ENCODE measurements at places on chromosomes 5 and 9.

DNA sequence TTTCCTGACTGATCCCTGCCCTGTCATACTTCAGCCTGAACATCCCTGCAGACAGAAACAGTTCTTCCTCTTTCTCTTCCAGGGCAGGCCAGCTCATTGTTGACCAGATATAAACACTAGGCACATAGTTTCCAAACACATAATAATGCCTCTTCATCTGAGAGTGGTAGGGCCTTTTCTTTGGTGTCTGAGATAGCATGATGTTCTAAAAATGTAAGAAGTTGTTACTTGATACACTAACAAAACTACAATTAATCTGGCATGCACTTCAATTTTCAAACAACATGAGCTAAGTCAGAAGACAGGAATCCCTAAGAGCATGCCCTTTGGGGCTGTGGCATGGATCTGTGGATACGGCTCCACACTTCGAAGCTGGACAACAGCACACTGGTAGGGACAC, 246.6 kb downstream of the SPOCK1 start:
- DNase-seq = no peak

DNA sequence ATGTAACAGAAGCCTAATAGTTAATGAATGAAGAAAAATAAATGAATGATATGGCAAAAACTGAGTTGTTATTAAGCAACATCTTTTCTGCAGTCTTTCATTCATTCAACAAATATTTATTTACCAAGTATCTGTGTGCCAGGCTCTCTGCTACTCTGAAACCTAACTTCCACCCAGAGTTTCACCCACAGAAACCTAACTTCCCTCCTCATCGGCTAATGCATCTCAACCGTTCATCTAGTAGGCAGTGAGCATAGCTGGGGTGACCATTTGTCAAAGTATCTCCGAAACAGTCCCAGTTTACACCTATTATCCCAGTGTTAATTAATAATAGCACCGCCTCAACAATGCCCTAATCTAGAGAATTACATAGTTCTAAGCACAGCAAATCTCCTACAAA, 1.5 kb downstream of the TTC39B start:
- no peak for DNase-seq

- no peak for DNase-seq
Observed at GRCh38 chr5:123297198-123297831, 125.9 kb downstream of the CEP120 start.

DNA sequence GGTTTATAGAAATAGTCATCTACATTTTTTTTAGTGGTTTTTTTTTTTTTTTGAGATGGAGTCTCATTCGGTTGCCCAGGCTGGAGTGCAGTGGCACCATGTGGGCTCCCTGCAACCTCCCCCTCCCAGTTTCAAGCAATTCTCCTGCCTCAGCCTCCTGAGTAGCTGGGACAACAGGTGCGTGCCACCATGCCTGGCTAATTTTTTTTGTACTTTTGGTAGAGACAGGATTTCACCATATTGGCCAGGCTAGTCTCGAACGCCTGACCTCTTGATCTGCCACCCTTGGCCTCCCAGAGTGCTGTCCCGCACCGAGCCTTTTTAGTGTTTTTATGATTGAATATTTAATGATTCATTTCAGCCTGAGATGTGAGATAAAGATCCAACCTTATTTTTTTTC, 27.3 kb downstream of the ANKRD33B start:
- no peak for DNase-seq

GRCh38 chr9:109253637-109254284, 67.1 kb downstream of the EPB41L4B start:
- DNase-seq = no peak

- no peak for DNase-seq
Observed at GRCh38 chr5:107815109-107815508, 144.4 kb upstream of the EFNA5 start.

DNA sequence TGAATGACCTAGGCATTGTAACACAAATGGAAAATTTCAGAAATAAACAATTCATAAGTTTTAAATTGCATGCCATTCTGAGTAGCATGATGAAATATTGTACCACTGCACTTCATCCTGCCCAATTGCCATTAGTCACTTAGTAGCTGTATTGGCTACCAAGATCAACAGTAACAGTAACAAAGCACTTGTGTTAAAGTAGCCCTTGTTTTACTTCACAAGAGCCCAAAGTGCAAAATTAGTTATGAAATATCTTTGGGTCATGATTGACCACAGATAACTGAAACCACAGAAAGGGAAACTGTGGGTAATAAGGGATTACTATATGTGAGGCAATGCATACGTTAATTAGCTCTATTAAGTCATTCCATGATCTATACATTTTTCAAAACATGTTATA, 33.3 kb upstream of the RORB start:
- DNase-seq = no peak

GRCh38 chr9:91771864-91772263, 178.2 kb downstream of the ROR2 start:
- DNase-seq = no peak

DNA sequence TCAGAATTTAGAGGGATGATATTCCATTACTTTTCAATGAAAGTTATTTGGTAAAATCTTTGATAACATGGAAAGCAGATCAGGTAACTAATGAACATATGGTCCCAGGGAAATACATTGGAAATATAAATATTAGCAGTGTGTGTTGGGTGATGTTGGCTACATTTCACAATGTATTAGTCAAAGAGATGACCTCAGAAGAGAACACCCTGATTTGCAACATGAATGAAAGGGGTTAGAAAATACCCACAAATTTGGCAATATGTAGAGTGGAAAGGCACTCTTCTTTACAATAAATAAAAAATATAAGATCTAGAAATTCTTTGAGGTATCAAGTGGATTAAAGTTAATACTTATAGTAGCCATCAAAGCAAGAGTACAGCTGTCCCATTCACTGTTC, 606.7 kb downstream of the PSAT1 start:
- no peak for DNase-seq

GRCh38 chr5:172834415-172835289, 601 bp downstream of the ERGIC1 start:
- no peak for DNase-seq

DNA sequence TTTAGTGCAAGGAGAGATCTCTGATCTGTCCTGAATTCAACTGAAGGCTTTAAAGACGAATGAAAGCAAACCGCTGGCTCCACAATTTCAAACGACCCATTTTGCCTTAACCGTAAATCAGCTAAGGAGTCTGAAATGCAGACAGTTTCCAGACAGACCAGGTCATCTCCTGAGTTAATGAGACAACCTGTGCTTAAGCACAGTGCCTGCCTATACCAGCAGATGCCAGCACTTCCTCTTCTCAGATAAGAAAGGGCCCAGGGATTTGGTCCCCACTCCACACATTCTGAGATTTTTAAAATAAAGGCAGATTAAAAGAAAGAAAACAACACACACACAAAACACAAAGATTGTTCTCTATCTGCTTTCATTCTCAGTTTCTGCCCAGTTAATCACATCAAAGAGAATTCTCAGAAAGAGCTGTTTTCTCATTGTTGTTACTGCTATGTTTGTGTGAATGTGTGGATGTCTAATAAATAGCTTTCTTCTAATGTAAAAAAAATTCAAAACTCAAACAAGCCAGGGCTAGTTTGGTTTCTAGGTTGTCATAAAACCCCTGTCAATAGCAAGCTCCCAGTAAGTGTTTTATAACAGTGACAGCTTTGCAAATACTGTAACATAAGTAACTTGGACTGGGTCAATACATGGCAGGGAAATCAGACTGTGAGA, 157.7 kb upstream of the SLC24A2 start:
- no peak for DNase-seq

DNA sequence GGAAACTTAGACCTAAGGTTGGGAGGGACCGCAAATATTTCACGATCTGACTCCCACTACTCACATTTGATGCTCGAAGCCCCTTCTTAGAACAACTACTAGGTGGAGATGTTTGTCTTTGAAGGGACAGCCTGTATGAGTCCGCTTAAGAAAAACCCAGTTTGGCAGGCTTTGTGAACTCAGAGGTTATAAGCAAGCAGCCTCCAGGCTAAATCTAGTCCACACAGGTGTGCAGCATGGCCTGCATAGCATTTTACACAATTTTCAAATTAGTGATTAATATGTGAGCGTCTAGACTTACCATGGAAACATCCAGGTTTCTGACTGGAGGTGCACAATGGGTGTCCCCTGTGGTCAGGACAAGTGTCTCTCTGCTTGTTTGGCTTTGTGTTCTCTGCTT, 127.1 kb downstream of the KIF4B start:
- DNase-seq = no peak

- DNase-seq = no peak
Observed at GRCh38 chr5:154368041-154368800, 77.6 kb upstream of the SAP30L start.

DNA sequence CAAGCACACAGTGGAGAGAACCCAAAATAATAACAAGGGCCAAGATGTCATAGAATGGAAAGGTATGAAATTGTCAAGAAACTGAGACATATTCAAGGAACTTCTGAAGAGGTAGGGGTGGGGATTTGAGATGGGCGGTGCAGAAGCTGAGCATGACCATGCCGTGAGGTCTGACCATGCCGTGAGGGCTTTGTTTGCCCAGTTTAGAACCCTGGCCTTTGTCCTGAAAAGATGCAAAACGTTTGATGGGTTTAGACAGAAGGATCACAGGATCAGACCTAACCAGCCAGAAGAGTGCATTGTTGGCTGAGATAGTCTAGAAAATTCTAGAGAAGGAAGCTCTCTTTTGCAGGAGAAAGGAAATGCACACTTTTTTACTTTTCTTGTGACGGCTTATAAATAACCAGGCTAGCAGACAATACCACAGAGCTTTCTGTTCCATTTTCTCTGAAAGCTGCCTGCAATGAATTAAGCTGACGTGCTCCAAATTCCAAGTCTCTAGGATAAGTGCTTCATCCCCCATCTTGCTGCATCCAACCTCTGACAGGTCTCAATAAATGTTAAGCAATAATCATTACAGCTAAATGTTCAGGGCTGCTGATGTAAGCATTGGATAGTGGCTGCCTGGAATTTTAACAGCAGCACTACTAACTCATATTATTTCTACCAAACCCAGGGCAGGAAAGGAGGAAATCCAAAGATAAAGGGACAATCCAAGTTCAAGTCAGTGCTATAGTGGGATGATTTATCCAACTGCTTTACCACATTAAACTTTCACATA, 110.9 kb upstream of the IL6ST start:
- DNase-seq = no peak

- DNase-seq = no peak
Observed at GRCh38 chr5:64653766-64654560, 36.3 kb upstream of the SHISAL2B start.

GRCh38 chr5:177448244-177448950, 1.8 kb downstream of the PRR7 start:
- no peak for DNase-seq

- no peak for DNase-seq
Observed at GRCh38 chr5:82404382-82404945, 126.3 kb upstream of the RPS23 start.

GRCh38 chr9:137963525-137963924, 85.9 kb downstream of the CACNA1B start:
- DNase-seq = no peak

DNA sequence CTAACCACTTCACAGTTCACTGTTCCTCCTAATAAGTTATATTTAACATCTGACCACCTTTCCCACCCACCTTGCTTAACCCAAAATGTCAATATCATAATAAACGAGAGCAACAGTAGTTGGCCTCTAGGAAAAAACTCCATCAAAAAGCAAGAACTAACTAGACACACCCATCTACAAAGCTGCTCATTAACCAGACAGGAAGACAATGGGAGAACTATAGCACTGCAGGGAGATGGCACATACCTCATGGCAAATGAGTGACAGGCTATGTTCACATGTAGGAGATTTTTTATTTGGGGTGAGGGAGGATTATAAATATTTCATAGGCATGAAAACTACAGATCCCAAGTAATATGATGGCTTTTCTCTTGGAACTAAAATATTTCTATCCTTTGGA, 23.6 kb upstream of the CDK5RAP2 start:
- DNase-seq = no peak

- DNase-seq = no peak
Observed at GRCh38 chr5:36450229-36451014, 148.7 kb upstream of the RANBP3L start.

- no peak for DNase-seq
Observed at GRCh38 chr5:124806373-124807077, 60.1 kb upstream of the ZNF608 start.

DNA sequence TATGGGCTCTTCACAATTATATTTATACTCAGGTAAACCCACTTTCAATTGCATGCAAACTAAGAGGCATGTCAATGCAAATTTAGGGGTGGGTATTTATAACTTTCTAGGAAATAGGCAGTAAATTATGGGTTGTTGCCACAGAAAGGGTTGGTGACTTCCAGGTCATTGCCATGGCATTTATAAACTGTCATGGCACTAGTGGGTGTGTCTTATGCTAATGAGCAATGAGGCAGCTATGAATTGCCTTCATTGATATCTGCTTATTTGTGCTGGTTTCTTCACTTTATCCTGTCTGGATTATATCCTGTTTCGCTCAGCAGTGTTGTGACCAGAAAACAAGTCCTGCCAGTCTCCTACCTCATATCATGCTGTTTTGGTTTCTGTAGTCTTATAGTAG, 597.3 kb upstream of the DAB2 start:
- no peak for DNase-seq

DNA sequence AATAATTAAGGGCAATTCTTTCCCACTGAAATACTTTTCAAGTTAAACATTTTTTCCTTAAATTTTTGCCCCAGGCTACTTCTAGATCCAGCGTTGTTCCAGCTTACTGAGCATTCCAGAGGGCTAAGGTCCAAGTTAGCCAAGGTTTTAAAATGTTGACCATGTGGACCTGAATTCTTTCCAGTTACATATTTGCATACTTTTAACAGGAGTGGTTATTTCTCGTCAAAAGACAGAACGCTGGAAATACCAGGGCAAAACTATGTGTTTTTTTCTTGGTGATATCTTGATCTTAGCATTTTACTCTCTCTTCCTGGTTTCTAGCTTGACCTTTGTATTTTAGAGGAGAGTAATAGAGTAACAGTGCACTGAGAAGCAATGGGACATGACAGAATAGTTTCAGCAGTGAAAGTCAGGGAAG, 32.8 kb downstream of the TMC1 start:
- DNase-seq = no peak

DNA sequence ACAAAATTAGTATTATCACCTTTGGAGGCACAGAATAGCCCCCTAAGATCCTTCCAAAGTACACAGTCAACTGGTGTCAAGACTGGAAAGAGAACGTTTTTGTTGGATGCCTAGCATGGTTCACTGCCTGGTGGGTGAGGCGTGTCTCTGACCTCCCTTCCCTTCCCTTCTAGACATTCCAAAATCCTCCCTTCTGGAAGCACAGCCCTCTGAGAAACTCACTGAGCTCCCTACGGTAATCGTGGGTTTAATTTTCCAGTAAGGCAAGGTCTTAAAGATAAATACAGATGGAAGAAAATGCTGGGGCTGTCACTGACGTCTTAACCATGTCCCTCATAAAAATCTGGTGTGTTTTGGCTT, 138.8 kb downstream of the LIFR start:
- DNase-seq = no peak

DNA sequence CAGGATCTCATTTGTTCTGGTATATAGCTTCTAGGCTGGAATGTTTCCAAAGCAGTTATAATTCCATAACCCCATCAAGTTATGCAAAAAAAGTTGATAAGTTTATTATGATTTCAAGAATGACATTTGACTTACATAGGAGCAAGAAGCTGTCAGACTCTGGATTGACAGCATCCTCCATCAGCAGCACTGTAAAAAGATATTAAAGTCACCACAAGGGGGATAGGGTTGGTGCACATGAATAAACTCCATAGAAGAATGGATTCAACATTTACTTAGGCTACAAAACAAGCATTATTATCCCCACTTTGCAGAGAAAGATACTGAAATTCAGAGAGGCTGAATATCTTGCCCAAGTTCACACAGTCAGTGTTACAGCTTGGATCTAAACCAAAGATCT, 208.9 kb upstream of the SLC30A5 start:
- no peak for DNase-seq

GRCh38 chr9:2387166-2387565, 234.4 kb upstream of the VLDLR start:
- DNase-seq = no peak
